ENCODE measurements at places on chromosomes 4 and X.

DNA sequence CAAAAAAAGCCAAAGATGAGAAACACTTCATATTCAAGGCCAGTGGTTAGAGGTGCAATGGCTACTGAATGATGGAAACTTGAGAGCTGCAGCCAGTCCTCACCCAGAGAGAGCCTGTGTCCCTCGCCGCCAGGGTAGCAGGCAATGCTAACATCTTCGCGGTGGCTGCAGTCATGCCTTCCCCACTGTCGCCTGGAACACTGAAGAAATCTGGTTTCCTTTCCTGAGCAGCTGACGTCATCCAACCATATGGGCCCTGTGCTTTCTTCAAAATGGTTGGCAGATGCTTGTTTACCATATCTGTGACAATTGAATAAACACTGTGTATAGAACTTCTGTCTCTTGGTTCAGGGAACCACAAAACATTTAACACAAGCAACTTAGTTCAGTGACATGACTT is 39.7 kb downstream of the PRSS12 start:
- no peak for DNase-seq

DNA sequence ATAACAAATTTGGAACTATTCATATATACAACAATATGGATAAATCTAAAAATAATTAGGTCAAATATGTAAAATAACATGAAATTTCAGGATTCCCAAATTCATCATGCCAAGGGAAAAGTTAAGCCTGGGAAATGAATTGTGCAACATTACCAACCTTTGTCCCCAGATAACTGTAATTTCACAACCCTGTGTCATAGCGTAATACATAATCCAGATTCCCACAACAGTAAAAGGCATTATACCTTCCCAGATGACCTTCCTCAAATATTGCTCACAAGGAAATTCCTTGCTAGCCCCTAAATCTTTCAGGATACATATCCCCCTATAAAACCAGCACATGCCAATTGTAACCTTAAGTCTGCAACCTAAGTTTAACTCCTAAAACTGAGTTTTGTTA is 32.9 kb upstream of the RAB40A start:
- DNase-seq, result no peak

DNA sequence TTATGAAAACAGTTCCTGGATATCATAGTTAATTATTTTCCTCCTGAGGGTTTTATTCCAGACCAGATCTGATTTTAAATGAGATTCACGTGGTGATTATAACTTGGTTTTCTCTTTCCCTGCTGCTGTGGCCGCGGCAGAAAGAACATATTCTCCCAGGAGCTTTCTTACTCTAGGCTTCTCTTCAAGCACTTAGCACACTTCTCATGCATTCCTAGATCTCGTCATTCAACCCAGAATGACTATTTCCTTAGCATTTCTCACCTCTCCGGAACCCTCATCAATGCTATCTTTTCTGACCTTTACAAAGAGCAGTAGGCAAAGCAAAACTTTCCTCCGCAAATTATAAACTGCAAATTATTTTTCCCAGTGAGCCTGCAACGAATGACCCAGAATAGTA is 122.9 kb downstream of the GPAT3 start:
- no peak for DNase-seq

- DNase-seq, result no peak
Observed at GRCh38 chr4:145154573-145154972, 25.8 kb downstream of the OTUD4 start.

DNA sequence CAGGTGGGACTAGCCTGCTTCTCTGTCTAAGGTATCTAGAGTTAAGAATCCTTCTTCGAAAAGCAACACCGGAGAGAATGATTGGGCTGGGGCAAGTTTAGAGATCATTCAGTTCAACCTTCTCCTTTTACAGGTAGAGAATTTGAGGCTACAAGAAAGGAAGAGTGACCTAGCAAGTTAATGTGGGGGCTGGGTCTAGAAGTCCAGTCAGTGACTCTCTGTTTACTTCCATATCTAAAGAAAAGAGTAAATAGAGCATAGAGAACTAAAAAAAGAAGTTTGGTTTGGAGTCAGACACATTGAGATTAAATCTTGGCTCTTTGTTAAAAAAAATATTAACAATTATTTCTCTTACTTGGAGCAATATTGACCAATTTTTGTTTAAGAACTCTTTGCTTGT is 64.1 kb upstream of the NPNT start:
- no peak for DNase-seq

DNA sequence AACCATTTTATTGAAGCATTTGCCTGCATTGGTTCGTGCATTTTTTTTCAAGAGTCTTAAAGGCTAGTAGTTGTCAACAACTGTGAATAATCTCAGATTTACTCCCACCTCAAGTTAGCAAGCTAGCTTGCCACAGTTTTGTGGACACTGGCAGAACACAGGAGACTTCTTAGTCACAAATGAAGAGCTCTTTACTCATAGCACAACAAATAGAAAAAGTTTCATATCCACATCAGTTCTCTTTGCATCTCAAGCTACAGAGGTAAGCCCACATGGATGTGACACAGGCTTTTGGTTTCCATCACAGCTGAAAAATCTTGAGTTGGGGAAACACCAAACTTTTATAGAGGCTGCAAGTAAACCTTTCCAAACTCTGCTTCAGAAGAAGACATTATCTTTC is 2315.7 kb upstream of the TENM3 start:
- DNase-seq, result no peak

DNA sequence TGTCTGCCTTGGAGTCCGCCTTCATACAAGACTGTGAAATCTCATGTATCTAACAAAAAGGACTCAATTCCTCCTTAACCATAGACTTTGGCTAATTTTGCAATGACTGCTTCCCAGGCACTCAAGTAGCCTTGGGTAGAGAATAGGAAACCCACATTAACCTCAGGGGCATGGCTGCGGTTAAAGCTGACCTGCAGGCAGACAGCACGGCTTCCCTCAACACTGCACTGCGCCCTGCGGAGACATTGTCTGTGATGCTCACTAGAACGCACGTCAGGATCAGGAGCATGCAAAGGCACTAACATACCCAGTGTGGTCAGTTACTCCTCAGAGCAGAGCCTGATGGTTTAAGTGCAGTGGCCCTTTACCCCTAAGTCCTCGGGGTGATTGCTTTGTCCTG is 10.3 kb upstream of the GPR143 start:
- DNase-seq, result no peak

DNA sequence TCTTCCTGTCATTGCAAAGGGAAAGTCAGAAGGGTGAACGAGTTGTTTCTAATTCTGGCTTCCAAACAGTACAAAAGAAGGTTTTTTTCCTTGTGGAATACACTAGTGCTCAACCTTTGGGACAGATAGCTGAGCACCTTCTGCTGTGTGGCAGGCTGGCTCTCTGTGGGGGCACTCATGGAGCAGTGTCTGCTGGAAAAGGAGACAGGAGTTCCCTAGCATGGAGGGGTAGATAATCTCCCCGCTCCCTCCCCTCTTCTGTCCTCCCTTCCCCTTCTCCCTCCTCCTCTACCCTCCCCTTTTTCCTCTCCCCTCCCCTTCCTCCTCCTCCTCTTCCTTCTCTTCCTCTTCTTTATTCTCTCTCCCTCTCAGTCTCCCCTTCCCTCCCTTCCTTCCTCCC is 62.4 kb upstream of the MTM1 start:
- no peak for DNase-seq

DNA sequence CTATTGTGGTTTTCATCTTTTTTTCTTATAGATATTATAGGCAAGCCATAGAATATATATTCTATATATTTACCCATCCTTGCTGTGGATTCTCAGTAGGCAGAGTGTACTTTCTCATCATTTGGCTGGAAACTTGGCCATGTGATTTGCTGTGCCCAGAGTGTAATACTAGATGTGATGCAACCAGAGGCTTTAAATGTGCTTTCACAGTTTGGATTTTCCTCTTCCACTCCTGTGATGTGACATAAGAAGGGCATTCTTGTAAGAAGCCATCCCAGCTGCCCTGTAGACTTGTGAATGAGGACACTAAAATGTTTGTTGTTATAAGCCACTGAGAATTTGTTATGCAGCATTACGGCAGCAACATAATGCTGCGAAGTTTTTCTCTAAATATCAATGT is 10.4 kb upstream of the HPGDS start:
- DNase-seq, result peak; percentile 91

DNA sequence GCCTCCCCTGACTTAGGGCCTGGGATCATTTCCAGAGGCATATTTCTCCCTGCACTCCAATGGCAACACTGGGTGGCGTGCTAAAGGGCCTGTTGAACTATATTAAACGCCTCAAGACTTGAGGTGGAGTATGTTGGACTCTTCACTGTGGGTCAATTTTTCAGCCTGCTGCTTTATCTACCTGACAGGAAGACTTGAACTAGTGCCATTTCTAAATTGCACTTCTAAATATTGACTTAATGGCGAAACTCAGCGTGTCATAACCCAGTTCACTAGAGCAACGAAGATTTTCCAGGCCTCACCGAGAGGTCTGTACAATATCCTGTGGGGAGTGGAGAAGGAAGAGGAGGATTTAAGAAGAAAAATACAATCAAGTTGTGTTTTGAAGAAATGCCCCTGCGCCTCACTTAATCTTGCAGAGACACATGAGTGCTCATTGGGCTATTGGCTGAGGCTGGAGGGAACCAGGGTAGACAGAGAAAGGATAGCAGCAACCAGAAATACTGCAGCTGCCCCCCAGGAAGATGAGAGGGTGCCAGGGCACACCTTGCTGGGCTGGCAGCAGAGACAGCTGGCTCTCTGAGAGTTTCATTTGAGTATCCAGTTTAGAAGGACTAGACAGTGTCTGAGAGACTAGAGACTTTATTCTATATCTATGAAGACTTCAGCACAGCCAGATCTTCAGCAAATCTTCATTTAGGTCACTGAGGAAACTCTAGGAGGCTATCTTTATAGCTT is 67.4 kb downstream of the ENPP6 start:
- DNase-seq, result no peak

- peak; percentile 43 for DNase-seq
Observed at GRCh38 chrX:9279234-9279544, 185.7 kb upstream of the TBL1X start.

DNA sequence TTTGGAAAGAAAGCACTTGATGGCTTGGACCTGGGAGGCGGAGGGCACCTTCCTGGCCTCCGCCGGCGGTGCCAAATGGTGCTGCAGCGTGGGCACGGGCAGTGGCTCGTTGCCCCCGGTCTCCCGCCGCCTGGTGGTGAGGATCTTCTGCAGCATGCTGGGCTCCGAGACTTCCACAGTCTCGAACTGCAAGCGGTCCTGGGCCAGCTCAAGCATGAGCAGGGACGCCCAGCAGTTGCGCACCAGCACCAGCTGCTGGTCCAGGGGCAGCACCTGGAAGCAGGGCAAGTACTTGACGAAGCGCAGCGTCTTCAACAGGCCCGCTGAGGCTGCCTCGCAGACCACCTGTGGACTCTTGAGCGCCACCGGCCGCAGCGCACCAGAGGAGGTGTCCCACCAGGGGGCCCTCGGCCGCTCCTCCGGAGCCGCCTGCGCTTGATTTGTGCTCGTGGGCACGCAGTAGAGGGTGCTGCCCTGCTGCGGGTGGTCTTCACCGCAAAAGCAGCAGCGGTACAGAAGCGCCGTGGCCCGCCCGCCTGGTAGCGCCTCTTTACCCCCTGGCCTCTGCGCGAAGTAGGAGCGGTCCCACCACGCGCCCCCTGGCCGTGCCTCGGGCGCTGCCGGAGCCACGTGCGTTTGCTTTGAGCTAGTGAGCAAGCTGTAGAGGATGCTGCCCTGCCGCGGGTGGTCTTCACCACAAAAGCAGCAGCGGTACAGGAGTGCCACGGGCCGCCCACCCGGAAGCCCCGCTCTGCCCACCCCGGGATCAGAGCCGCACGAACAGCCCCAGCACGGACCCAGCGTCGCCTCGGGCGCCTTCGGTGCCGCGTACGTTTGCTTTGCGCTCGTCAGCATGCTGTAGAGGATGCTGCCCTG is 689 bp downstream of the NR0B1 start:
- no peak for DNase-seq

GRCh38 chr4:5561286-5561685 is 147.1 kb downstream of the EVC2 start:
- DNase-seq, result no peak

GRCh38 chrX:47456080-47456479 is 26.9 kb downstream of the ZNF41 start:
- no peak for DNase-seq

- DNase-seq, result peak; percentile 34
Observed at GRCh38 chr4:84965553-84966381, 723 bp downstream of the WDFY3 start.

- DNase-seq, result no peak
Observed at GRCh38 chr4:34157547-34157946, 2086.8 kb downstream of the ARAP2 start.

DNA sequence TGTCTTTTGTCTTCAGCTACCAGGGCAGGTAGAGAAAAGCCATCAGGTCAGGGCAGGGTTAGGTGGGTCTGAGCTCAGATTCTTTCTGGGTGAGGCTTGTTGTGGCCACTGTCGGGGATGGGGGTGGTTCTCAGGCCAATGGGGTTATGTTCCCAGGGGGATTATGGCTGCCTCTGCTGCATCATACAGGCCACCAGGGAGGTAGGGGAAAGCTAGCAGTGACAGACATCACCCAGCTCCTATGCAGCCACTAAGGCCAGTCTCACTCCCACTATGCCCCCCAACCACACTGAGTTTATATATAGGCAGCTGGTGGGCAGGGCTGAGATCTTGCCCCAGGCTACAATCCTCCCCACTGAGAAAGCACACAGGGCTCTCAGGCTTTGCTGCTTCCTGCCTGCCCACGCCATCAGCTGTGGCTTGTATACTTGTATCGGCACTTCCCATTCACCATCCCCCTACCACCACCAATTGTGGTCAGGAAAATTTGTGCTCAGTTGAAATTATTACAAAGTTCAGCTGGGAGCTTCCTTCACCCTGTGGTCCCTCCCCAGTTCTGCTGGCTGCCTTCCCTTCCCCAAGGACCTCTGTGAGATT is 72.6 kb upstream of the PTPN13 start:
- DNase-seq, result peak; percentile 47

DNA sequence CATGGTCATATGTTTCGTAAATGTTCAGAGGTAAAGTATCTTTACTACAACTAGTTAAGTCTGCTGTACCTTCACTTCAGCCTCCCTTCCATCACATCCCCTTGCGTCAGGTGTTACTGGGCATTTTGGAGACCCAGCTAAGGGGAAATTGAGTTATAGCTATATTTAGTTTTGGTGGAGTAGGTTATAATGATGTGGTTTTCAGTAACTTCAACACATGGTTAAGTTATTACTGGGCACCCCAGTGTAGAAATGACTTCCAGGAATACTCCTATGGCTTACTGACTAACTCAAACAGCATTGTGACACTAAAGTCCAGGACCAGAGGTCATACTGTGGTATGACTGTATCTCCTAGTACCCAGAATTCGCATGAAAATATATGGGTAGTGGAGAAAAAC is 23.4 kb upstream of the ACSL1 start:
- peak; percentile 87 for DNase-seq

- peak; percentile 26 for DNase-seq
Observed at GRCh38 chr4:120703908-120704307, 218.6 kb downstream of the PRDM5 start.

GRCh38 chr4:104420766-104421165 is 73.9 kb downstream of the CXXC4 start:
- no peak for DNase-seq

DNA sequence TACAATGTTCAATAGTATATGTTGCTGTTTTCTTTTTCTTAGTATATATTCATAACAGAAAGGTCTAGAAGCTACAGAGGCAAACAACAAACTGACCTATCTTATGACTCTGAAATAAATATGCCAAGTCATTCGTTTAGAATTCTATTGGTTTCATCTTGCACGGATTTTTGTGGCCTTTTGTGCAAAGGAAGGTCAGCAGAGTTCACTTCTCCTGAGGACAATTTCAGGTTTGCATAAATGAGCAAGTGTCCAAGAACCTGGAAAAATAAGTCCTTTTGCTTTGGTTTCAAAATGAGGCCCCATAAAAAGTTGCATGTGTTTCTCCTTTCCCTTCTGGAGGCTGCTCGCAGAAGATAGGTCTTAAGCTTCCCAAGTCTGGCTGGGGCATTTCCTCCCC is 156.9 kb downstream of the APBB2 start:
- DNase-seq, result no peak
